CD4-positive, alpha-beta T cell treated with Interleukin-10 for 1 hour (primary cell): ENCODE measurements at places on chromosomes 6 and 20.

DNA sequence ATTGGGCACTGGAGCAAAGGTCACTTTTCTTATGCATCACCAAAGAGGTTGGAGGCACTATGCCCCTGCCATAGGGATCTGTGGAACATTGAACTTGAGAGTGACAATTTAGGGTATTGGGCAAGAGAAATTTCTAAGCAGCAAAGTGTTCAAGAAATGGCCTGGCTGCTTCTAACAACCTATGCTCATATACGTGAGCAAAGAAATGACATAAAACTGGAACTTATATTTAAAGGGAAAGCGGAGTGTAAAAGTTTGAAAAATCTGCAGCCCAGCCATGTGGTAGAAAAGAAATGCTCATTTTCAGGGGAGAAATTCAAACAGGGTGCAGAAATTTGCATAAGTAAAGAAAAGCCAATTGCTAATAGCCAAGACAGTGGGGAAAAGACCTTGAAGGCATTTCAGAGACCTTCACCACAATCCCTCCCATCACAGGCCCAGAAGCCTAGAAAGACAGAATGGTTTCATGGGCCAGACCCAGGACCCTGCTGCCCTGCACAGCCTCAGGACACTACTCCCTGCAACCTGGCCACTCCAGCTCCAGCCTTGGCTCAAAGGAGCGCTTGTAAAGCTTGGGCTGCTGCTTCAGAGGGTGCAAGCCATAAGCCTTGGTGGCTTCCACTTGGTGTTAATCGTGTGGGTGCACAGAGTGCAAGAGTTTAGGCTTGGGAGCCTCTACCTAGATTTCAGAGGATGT, 24.4 kb downstream of the NCR2 start:
- no peak for DNase-seq

DNA sequence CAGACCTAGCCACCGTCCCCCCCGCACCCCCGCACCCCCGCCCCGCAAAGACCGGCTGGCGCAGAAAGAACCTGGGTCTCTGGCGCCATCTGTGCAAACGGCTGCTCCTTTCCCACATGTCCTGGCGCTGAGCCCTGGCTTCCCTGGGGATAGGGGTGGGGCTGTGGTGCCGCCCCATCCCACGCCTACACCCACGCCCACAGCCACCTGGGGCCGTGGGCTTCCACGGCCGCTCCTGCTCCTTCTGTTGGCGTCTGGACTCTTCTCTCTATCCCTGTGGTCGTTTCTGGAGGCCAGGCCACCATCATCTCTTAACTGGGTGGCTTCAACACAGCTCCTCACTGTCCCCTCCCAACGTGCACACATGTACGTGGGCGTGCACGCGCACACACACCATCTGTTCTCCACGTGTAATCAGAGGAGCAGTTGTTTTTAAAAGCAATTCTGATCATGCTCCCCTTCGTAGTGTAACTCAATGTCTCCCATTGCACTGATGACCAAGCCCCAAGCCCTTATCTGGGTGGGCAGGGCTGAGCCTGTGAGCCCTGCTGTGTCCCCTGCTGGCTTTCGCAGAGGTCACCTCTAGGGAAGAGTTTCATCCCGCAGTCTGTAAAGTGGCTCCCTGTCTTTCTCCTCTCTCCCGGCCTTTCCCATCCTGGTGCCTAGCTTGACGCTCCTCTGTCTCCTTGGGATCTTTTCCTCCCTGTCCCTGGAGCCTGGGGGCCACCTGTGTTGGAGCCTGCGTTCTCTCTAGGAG, 31.9 kb upstream of the FAM83D start:
- DNase-seq = no peak

GRCh38 chr6:111105578-111105977, 18.3 kb downstream of the SLC16A10 start:
- DNase-seq = no peak

DNA sequence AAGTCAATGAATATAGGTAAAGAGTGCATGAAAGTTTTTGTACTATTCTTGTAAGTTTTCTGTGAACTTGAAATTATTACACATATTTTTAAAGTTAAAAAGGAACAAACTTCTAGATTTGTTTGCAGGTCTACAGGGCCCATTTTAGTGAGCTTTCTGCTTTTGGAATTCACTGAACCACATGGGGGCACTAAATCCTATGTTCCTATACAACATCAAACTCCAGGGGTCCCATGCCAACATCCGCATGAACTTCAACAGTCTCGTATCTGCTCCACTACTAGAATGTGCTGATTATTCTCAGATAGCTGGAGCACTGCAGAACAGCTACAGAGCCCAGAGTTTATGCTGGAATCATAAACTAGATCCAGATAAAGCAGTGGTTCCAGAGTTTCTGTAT, 347.9 kb upstream of the SPTLC3 start:
- no peak for DNase-seq

DNA sequence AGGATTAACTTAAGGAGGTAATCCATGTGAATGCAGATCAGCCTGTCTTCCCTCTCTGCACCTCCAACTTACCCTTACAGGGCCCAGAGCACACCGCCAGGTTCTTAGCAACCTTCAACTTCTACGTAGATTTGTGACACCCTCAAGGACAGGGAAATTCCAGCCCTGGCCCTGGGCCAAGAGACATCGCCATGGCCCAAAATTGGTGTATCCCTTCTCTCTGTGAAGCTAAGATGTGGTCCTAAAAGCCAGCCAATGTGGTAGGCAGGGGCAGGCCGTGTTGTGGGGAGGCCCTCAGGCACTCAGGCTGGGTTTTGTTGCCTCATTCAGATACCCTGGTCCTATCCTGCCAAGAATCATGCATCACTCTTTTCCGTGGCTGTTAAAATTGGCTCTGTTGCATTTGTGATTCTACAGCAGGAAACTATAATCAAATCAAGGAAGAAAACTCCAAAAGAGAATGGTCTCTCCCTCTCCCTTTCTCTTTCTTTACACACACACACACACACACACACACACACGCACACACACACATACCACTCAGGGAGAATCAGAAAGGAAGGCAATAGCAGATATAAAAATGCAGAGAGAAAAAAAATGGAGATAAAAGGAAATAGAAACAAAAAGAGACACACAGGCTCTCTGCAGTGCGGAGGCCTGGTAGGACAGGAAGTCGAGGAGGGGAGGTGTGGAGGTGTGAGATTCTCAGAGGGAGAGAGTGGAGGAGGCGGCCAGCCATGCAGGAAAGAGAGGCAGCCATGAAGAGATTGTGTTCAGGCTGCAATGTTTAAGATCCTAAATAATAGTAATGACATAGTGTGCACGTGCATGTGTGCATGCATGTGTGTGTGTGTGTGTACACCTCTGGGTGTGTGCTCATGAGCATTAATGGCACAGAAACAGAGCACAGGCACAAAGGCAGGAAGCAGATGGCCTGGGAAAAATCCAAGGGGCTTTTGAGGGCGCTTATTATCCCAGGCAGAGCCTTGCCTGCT, 201.8 kb upstream of the LRFN2 start:
- peak; percentile 45 for DNase-seq

DNA sequence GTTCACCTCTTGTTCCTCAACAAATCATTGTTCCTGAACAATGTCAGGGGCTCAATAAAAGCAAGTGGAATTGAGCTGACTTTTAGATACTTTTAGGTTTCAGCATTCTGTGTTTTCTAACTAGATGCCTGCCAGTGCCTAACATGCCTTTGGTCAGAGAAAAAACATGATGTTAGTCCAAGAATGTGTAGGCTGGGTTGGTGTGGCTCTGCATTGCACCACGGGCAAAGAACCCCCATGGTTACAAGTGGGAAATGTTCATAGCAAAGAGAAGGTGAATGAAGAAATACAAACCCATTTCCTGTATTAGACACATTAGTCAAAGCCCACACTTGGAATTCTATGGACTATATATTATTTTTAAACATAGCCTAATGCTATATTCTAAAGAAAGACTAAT, 193.3 kb downstream of the TMEM200A start:
- DNase-seq = no peak

DNA sequence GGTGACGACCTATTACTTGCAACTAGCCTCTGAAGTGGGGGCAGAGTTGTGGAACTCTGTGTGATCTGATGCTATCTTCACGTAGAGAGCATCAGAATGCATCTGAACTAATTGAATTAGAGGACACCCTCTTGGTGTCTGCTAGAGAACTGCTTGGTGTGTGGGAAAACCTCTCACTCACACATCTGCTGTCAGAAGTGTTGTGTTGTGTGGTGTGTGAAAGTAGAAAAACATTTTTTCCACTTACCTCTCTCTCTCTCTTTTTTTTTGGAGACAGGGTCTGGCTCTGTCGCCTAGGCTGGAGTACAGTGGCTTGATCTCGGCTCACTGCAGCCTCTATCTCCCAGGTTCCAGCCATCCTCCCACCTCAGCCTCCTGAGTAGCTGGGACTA, 90.0 kb downstream of the CHMP4B start:
- DNase-seq = no peak
